Activated T-cell treated with anti-CD3 and anti-CD28 coated beads, Interleukin-2, amount 50 U/mL, for 72 hours (primary cell): ENCODE measurements at places on chromosomes 6 and 20. TPM values are rescaled to one million over a fixed set of nuclear protein-coding genes. Genes with fewer than 3 reads are reported as not detected.

DNA sequence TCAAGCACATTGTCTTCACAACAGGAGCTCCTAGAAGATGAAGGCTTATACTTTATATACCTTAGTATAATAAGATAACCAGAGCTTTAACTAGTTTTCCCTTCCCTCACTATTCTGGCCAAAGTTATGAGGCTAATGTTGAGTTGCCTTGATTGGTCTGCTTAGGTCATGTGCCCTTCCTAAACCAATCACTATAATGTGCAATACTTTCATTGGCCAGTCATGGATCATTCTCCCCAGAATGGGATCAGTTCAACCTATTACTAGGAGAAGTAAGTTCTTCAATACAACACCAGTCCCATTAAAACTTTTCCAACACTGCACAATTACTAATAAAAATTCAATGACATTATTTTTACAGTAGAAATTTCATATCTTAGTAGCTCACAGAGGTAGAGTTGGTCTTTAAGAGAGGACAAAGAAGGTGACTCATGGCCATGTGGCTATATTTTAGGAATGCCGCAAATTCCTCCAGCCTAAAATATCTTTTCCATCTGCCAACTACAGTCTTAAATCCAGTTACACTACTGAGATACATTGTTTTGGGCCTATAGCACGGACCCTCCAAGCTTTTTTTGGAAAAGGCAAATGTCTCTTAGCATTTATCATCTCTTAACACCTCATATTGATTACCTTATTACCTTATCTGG, 12.5 kb upstream of the POU3F2 start:
- DNase-seq = no peak
- no peak overlapping the region for H3K27ac ChIP-seq
- peaks cover 27% of the 10 kb centered on the region for H3K4me1 ChIP-seq

DNA sequence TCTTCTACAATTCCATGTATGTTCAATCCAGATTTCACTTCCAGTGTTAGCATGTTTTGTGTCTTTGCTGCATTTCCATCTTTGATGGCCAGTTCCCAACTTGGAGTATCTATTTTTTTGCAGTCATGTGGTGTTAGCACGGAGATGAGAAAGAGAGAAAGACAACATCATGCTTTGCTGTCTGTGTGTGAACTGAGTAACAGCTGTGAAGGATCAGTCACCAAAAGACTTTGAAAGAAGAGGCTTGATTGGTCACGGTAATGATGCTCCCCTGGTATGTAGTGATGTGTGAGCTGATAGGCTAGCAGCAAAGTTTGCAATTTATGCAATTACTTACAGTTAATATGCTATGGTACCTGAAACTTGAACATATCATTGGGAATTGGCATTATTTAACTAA, 731.3 kb upstream of the NRSN1 start:
- no peaks in the 10 kb centered on the region for H3K27me3 ChIP-seq
- no peak for DNase-seq
- no peaks in the 10 kb centered on the region for H3K36me3 ChIP-seq
- H3K27ac ChIP-seq = no peak overlapping the region
- no peak overlapping the region for H3K4me3 ChIP-seq
- no peaks in the 10 kb centered on the region for H3K4me1 ChIP-seq

GRCh38 chr6:138912308-138912707, 75.7 kb downstream of the REPS1 start:
- peaks cover 4% of the 10 kb centered on the region for H3K4me1 ChIP-seq
- H3K27me3 ChIP-seq = no peaks in the 10 kb centered on the region
- no peak for DNase-seq
- no peak overlapping the region for H3K4me3 ChIP-seq
- peaks cover 39% of the 10 kb centered on the region for H3K36me3 ChIP-seq
- no peak overlapping the region for H3K27ac ChIP-seq

ZSCAN31 gene
- total RNA-seq = 2.1 TPM

LST1 gene
- total RNA-seq = 24.6 TPM

TRIM10 gene
- total RNA-seq = not detected

SLC32A1 gene
- total RNA-seq = 0.12 TPM

UNC5CL gene
- total RNA-seq = 4.0 TPM

GRIK2 gene
- not detected for total RNA-seq

F13A1 gene
- not detected for total RNA-seq
